ENCODE measurements at places on chromosomes 11 and 22.
A peak's percentile ranks its signal among the peaks of the same experiment; 100 is the strongest.

GRCh38 chr22:18091478-18091877 is 13.7 kb downstream of the PEX26 start:
- DNase-seq = no peak

DNA sequence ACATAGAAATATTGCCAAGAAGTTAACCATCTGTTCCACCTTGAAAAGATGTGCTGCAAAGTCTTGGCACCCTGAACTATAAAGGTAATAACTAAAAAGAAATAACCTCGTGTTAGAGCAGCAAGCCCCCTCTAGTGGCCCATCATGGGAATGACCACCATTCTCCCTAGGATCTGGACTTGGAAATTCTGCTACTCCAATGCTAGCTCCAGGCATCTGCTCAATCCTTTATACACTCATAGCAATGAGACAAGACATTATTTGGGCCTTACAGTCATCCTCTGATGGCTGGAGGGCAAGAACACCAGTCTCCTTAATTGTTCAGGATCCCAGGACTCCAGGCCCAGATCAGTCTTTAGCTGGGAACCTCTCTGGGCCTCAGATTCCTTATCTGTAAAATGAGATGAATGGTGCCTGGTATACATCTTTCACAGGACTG is 76.0 kb downstream of the CWC15 start:
- DNase-seq = peak; percentile 21

- DNase-seq = no peak
Measured at GRCh38 chr22:25651332-25652085, 87.0 kb downstream of the GRK3 start.

DNA sequence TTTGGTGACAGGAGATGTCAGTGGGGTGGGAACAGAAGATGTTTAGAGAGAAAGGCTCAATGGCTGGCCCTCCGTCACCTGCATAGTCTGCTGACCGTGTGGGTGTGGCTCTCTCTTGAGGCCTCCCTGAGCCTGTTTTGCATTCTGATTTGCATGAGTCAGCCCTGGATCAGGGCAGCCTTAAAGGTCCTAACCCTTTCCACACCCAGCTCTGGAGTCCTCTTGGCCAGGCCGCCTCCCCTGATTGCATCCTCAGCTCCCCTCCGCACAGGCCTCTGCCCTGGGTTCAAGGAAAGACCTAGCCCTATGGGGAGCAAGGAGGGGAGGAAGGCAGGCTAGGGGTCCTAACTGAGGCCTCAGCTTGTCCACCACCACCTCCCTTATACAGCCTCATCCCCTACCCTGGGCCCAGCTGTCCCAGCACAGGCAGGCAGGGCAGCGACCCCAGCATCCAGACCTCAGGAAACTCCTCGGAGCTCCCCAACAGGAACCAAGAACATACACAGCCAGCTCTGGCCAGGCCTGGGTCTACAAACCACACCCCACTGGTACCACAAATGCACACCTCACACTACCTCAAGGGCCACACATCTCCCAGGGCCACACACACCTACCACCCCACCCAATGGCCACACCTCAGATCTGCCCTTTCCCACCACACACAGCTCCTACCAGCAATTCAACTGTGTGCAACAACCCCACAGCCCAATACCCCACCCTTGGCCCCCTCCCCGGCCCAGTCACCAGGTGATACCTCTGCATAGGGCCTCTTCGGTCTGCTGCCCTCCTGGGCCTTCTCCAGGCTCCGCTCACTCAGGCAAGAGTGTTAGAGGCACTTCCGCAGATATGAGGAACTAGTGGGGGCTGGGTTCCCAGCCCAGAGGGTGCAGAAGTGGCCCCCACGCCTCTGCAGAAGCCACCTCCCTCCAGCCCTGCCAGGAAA is 13.7 kb downstream of the ARAP1 start:
- no peak for DNase-seq

DNA sequence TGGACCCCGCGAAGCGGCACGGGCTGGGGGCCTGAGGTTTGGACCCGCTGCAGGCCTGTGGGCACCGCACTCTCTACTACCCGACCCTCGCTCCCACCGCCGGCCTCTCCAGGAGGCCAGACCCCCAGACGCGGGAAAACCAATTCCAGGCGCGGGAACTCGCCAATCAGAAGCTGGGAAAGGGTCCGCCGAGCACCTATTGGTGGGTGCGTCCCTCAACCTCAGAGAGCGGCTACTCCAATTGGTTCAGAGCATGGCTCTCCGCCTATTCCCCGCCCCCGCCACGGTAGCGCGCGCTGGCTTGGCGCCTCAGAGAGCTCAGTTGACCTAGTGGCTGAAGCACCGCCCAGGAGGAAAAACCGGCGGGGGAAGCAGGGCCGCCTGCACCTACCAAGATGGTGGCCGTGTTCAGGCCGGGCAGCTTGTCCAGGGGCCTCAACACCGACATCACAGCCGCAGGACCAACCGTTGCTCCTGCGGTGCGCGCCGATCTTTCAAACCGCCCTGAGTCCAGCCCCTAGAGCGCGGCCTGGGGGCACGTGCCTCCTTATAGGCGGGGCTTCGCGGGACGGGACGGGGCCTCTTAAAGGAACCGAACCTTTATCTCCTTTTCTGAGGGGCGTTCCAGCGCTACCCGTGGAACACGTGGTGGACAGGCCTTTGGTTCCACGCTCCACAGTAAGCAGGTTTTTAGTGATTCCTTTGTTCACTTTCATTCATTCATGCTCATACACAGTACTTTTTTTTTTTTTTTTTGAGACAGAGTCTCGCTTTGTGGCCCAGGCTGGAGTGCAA is at the start of gene CENPM:
CENPM (minus strand) TSS at position 524 of the 795 bp plus-strand sequence; CDS start at position 448, 76 bp downstream.
- peak; percentile 90 for DNase-seq

DNA sequence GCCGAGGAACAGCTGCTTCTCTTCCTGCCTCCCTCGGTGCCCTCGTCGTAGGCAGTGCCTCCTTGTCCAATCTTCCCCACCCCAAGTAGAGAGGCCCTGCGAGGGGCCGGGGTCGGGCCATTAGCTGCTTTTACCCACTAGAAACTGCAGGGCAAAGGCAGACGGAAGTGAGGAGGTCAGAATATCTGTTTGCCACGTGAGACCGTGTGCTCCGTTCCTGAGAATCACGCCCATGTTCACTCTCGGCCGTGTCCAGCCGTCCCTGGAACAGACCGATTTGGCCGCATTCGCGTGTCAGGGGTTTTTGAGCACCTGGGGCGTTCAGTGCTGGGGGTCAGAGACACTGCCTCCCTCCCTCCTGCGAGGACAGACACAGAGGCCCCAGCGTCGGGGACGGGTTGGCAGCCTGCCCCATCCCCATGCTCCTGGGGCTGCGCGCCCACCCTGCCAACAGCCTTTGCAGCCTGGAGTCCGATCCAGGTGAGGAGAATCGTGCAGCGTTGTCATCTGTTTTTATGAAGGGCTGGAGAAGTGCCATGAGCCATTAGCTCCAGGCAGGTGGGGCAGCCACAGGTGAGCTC is 982.2 kb downstream of the BRD1 start:
- no peak for DNase-seq

- DNase-seq = no peak
Measured at GRCh38 chr11:72111300-72112142, 974 bp downstream of the ANAPC15 start.

DNA sequence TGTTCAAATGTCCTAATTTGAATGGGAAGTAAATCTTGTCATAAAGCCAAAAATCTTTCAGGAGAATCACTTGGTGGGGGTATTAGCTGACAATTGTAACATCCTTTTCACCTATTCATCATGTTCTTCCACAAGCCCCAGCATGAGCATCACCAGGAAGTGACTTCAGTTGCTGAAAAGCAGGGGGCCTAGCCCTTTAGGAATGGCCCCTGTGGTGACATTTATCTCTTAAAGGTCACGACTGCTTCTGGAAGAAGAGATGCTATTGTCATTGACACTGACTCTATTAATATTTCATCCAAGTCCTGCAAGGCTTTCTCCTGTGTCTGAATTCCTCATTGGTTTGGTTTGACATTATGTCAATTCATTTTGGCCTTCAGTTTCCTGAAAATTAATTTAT is 92.6 kb downstream of the OR5AK2 start:
- DNase-seq = no peak

GRCh38 chr11:2655834-2656622 is 43.8 kb downstream of the KCNQ1OT1 start:
- peak; percentile 6 for DNase-seq

GRCh38 chr11:126335463-126335760 is 20.1 kb upstream of the ST3GAL4 start:
- DNase-seq = no peak

- no peak for DNase-seq
Measured at GRCh38 chr22:17815703-17816254, 41.5 kb upstream of the BID start.

DNA sequence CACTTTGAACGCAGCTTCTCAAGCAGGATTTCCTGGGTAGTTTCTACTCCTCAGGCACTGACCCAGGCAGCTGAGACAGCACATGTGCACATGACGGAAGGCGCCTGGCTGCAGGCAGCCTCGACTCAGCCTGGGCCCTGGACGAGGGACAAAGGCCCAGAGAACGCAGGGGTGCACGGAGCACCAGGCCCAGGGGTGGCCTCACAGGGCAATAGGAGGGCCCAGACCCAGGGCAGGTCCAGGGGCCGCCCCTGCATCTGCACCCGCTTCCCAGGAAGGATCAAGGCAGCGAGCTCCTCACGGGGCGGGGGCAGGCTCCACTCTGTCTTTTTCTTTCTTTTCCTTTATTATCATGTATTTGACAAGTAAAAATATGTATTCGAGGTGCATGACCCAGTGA is 208.4 kb downstream of the BRD1 start:
- no peak for DNase-seq

GRCh38 chr11:134752964-134753770 is 341.1 kb upstream of the B3GAT1 start:
- DNase-seq = no peak

GRCh38 chr11:119742263-119742861 is 13.4 kb upstream of the NECTIN1 start:
- no peak for DNase-seq

DNA sequence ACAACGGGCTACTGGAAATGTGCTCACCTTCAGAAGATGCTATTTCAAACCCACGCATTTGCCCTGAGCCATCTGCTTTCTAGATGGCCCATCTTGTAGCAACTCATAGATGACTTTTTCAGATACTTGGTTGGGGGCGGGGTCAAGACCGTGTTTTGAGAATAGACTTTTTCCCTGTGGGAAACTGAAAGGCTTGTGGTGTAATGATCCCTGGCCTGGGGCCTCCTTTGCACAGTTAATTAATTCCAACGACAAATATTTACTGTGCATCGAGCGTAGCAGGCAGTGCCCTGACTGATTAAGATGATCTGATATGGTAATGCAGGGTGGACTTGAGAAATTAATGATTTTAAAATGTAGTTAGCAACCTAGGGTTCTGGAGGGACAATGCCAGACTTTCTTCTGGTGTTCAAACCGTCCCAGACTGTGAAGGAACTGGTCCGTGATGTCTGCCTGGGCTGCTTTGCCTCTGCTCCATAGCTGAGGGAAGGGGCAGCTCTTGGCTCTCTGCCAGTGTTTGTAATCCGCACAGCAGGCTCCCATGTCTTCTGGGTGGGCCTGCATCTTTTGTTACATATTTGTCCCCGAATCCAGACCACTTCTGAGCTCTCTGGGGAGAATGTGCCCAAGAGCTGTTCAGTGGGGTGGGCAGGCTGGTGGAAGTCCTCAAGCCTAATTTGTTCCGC is 84.8 kb downstream of the ADAMTS15 start:
- DNase-seq = no peak

GRCh38 chr22:21014726-21015465 is at the start of gene P2RX6:
TSS of gene P2RX6 (plus strand) at chr22:21015165. CDS start at chr22:21015175, 10 bp downstream.
- DNase-seq = peak; percentile 47

DNA sequence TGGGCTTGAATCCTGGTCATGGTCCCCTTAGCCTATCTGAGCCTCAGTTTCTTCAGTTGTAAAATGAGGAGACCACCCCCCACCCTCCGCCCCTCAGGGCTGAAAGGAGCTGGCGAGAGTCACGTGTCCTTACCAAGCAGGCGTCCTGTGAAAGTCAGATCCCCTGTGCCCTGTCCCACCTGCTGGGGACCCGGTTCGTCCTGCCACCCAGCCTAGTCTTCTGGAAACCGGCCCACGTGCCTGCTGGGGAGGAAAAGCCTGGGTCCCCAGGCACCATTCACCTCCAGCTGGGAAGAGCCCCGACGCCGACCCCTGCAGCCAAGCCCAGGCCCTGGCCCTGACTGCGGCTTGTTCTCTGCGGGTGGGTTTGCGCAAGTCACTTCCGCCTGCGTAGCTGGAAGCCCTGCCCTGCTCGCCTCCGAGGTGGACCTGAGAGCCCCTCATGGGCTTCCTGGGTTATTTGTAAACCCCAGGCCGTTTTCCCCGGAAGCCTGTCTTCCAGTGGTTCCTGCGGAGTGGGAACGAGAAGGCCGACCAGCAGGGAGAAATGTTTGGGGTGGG is 679 bp upstream of the SSH3 start:
- no peak for DNase-seq

GRCh38 chr22:35229865-35230264 is 27.4 kb upstream of the HMGXB4 start:
- no peak for DNase-seq

- no peak for DNase-seq
Measured at GRCh38 chr22:25564979-25565677, 653 bp downstream of the GRK3 start.

GRCh38 chr11:14269692-14270573 is 89.0 kb downstream of the RRAS2 start:
- no peak for DNase-seq

- no peak for DNase-seq
Measured at GRCh38 chr11:3136546-3137455, 28.3 kb downstream of the OSBPL5 start.

DNA sequence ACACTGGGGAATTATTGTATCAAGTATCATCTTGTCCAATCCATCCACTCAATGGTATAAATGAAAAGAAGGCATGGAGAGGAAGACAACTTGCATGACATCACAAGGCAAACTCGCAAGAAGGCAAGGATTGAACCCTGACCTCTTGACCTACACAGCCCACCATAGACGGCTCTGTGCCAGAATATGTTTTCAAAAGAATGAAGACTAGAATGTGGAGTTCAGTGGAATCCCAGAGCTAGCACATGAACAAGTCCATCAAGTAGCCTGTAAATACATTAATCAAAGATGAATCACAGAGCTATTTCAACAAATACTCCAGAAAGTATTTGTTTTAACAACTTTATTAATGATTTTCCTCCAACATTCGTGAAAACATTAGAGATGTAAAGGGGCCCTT is 189.7 kb downstream of the GUCY1A2 start:
- DNase-seq = no peak

- no peak for DNase-seq
Measured at GRCh38 chr22:27616033-27616432, 185.5 kb downstream of the MN1 start.

- no peak for DNase-seq
Measured at GRCh38 chr11:21401496-21401895, 732.1 kb downstream of the NELL1 start.

DNA sequence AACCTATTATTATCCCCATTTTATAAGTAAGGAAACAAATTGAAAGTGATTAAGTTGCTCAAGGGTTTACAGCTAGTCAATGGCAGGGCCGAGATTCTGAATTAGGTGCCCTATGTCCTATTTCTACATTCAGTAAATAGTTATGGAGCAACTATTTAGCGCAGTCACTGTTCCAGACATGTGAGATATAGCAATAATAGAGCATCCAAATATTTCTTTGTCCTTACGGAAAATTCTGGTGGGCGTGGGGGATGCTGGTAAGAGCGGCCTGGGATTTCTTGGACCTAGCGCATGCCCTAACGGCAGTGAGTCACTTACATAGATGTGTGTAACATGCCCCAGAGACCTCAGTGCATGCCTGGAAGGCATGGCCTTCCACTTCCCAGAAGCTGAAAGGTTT is 4.4 kb downstream of the DTX4 start:
- no peak for DNase-seq

Measured in HFFc6 (cell line).